ENCODE measurements at places on chromosomes 13 and 19. TPM values are rescaled to one million over a fixed set of nuclear protein-coding genes. Genes with fewer than 3 reads are reported as not detected.

Gene LIPE
- 16.7 TPM for total RNA-seq

Gene COL5A3
- total RNA-seq, result 0.05 TPM

Gene APLP1
- 7.4 TPM for total RNA-seq

Gene LGALS4
- total RNA-seq, result not detected

Gene PEG3
- 0.60 TPM for total RNA-seq

Gene ZNF441
- 2.8 TPM for total RNA-seq

Gene C19orf18
- total RNA-seq, result 0.13 TPM

Gene PSMC4
- 136 TPM for total RNA-seq

Gene HNRNPA1L2
- total RNA-seq, result 2.4 TPM

Gene ZNF724
- total RNA-seq, result 5.0 TPM

Gene CEACAM3
- total RNA-seq, result not detected

Gene CACNG6
- 3.9 TPM for total RNA-seq

Gene MYO1F
- 0.07 TPM for total RNA-seq

Gene ADPRHL1
- total RNA-seq, result 2.6 TPM

Gene CD209
- not detected for total RNA-seq

Gene SIGLEC6
- not detected for total RNA-seq

Gene IGSF23
- 1.2 TPM for total RNA-seq

Gene EFNA2
- total RNA-seq, result not detected

Gene IRGC
- not detected for total RNA-seq

Gene CALR3
- not detected for total RNA-seq

Gene FAM216B
- total RNA-seq, result not detected

Gene GNG7
- 0.25 TPM for total RNA-seq

Gene APOC4
- total RNA-seq, result not detected

Gene CBY2
- total RNA-seq, result not detected

Gene SYNE4
- total RNA-seq, result not detected

Gene RAB3A
- total RNA-seq, result 1.5 TPM

Gene FFAR2
- not detected for total RNA-seq

Gene MTUS2
- total RNA-seq, result not detected

All from mammary microvascular endothelial cell (primary cell).